Stimulated activated naive B cell treated with anti-CD40 and anti-IgM and Interleukin-4, amounts not matched to agents 10 μg/mL and 1 μg/mL and 100 μg/mL, for 72 hours (primary cell): ENCODE measurements at places on chromosomes 7 and 10.

DNA sequence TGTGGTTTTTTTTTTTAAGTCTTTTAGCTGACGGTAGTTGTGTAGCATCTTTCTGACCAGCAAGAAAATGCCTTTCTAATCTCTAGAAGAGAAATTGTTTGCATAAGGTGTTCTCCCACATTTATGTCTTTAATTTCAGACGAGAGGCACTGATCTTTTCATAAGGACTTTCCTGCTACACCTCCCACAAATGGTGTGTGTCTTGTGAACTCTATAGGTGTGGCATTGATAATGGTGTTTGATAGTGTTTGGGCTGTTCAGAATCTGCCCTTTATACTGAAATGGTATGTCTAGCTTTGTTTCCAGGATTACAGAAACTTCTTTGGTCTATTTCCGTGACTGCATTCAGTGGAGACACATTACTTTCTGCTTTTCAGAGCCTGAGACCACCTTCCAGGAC, 21.6 kb upstream of the ATXN7L1 start:
- H3K27ac ChIP-seq = no peak overlapping the region
- no peaks in the 10 kb centered on the region for H3K4me1 ChIP-seq
- H3K27me3 ChIP-seq = peaks cover 37% of the 10 kb centered on the region
- H3K4me3 ChIP-seq = no peak overlapping the region
- no peak for DNase-seq

GRCh38 chr10:118340486-118340885, 1.6 kb downstream of the FAM204A start:
- no peaks in the 10 kb centered on the region for H3K27me3 ChIP-seq
- H3K27ac ChIP-seq = no peak overlapping the region
- H3K36me3 ChIP-seq = peaks cover 6% of the 10 kb centered on the region
- H3K4me3 ChIP-seq = peak overlapping the region; percentile 14
- peaks cover 33% of the 10 kb centered on the region for H3K4me1 ChIP-seq
- DNase-seq = no peak

GRCh38 chr10:35194906-35195305, 68.3 kb downstream of the CREM start:
- H3K4me3 ChIP-seq = peak overlapping the region; percentile 91
- H3K27ac ChIP-seq = peak overlapping the region; percentile 99
- no peaks in the 10 kb centered on the region for H3K27me3 ChIP-seq
- H3K4me1 ChIP-seq = peaks cover 26% of the 10 kb centered on the region
- peaks cover 22% of the 10 kb centered on the region for H3K36me3 ChIP-seq

DNA sequence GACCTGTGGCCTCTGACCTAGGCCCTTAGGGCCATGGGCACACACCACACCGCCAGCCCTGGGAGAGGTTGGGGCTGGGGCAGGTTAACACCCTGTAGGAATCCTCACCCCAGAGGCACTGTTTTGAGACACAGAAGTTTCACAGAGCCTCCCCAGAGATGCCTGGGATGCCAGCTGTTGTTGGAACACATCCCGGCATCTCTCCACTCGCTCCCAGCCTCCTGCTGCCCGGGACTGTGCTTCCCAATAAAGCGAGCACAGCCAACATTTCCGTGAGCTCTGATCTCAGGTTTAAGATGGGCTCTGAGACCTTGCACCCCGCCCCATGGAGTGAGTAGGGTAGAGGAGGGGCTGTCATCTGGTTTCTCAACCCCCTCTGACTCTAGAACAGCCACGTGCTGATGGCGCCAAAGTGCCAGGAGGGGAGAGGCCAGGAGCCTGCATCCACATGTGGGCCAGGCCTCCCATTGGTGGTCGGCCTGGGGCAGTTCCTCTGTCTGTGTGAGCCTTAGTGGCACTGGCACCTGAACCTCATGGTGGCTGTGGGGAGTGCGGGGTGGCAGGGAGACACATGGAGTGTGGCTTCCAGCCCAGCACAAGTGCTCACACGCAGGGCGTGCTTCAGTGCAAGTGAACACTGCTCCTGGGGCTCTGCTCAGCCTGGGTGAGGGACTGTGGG, 54.7 kb downstream of the RASGEF1A start:
- no peak for DNase-seq
- H3K27ac ChIP-seq = no peak overlapping the region
- peaks cover under 1% of the 10 kb centered on the region for H3K27me3 ChIP-seq

DNA sequence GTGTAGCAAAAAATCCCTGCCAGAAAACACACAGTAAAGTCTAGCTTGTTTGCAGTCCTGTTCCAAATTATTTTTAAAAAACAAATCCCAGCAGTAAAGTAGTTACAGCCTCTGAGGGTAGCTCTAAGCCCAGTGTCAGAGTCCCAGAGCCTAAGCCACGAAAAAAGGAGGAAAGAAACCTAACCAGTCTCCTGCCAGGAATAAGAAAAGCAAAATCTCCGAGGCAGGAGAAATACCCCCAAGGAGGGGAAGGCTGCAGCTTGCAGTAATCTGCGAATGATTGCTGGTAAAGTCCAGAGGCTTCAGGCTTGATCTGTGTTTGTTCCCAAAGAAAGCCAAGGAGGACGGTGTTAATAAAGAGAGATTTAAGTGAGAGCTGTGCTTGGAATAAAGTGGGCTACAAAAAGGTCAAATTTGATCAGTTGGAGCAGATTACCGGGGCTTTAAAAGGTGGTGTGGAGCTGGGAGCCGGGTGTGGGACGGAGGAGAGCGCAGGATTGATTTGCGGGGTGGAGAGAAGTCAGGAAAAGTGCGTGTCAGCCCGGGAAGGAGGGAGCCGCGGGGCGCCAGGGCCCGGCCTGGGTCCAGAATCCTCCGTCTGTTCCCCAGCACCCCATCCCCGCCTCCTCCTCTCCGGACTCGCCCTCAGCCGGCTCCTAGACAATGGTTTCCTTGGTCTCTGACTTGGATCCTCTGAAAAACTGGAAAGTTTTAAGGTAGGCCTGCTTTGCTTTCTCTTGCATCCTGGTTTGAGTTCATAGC, 219.4 kb upstream of the CELF2 start:
- DNase-seq = no peak
- H3K4me3 ChIP-seq = no peak overlapping the region
- no peak overlapping the region for H3K27ac ChIP-seq
- no peaks in the 10 kb centered on the region for H3K4me1 ChIP-seq
- no peaks in the 10 kb centered on the region for H3K36me3 ChIP-seq

- H3K36me3 ChIP-seq = peaks cover 26% of the 10 kb centered on the region
- no peak for DNase-seq
- H3K27me3 ChIP-seq = peaks cover 12% of the 10 kb centered on the region
Measured at GRCh38 chr10:49435225-49435624, 39.3 kb upstream of the DRGX start.

DNA sequence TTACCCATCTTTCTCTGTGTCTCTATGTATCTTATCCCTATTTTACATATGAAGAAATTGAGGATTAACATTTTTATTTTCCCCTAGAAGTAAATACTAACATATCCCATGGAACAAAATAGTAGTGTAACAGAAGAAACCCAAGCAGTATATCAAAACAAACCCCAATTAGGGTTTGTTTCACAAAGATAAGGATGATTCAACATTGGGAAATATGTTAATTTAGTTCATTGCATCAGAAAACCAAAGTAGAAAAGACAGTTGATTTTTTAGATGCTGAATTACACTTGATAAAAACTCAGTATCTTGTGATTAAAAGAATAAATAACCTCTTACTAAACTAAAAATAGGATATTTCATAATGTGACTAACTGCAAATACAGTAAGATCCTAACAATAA, 87.8 kb downstream of the GLCCI1 start:
- no peak for DNase-seq
- H3K27me3 ChIP-seq = no peaks in the 10 kb centered on the region
- peaks cover 5% of the 10 kb centered on the region for H3K4me1 ChIP-seq
- H3K36me3 ChIP-seq = peaks cover 11% of the 10 kb centered on the region

DNA sequence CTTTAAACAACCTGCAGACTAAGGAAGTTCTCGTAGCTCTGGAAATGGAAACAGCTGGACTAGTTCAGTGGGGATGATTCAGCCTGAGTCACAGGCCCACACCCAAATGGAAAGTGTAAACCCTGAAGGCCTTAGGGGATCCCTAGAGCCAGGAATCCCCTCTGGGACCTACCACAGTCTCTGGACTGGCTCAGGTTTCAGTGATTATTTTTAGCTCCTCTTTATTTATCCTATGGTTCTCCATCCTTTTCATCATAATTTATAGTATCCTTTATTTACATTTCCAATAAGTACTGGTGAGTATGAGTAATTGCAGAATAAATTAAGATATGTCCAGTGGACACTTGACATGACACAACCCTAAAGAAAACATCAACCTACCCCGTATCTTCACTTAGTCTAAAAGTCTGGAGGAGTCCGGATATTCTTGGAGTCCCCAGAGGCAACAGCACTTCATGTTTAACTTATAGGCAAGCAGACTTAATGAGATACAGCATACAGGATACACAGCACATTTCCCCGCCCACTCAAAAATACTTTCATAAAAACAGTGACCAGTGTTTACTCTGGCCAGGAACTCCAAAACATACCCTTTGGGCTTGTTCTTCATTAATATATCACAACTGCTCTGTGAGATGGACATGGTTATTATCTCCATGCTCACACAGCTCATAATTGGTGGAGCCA, 28.4 kb upstream of the SEMA3E start:
- H3K36me3 ChIP-seq = no peaks in the 10 kb centered on the region
- H3K27ac ChIP-seq = no peak overlapping the region
- H3K4me3 ChIP-seq = no peak overlapping the region

DNA sequence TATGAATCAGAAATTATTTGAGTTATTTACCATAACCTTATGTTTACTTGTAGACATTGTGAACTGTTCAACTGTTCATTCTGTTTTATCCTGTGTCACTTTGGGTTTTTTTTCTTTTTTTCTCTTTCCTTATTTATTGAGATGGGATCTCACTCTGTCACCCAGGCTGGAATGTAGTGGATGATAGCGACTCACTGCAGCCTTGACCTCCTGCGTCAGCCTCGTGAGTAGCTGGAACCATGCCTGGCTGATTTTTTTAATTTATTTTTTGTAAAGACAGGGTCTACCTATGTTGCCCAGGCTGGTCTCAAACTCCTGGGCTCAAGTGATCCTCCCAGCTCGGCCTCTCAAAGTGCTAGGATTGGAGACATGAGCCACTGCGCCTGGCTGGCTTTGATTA, 97.1 kb downstream of the CSTF2T start:
- H3K36me3 ChIP-seq = no peaks in the 10 kb centered on the region
- DNase-seq = no peak
- no peak overlapping the region for H3K27ac ChIP-seq
- no peak overlapping the region for H3K4me3 ChIP-seq
- no peaks in the 10 kb centered on the region for H3K27me3 ChIP-seq

DNA sequence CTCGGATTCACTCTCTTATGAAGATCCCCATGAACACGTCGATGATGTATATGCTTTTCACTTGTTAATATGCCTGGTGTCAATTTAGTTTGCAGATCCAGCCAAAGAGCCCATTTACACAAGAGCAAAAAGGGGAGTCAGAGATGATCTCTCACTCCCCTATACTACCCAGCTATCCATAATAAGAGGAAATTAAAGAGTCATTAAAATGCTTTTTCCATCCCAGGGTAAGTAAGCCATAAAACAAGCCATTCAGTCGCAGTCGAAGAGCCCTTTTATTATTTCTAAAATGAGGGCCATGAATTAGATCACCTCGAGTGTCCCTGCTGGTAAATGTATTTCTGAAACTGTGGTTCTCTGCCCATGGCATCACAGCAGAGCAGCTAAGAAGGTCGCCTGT, 41.2 kb downstream of the CHCHD3 start:
- no peak overlapping the region for H3K27ac ChIP-seq
- no peak overlapping the region for H3K4me3 ChIP-seq
- no peak for DNase-seq
- H3K36me3 ChIP-seq = peaks cover 27% of the 10 kb centered on the region

DNA sequence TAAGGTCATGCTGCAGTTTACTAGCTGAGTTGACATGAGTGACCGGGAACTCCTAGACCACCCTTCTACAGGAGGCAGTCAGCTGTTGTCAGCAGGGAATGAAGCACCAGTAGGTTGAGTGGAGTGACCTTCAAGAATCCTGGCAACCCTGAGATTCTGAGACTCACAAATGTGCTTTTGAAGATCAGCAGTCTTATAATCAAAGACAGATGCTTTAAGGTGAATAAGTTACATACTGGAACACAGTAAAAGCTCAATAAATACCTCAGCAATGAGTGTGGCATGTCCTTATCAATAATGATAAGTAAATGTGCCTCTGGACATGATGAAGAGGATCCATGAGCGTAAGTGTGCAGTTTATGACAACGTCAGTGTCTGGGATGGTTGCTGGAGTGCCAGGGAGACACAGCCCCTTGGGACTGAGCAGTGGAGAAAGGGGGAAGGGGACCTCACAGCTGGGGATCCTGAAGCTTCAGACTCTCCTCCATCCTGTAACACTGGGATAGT, 11.9 kb upstream of the OR6V1 start:
- H3K27ac ChIP-seq = no peak overlapping the region
- H3K4me1 ChIP-seq = peaks cover 22% of the 10 kb centered on the region
- H3K4me3 ChIP-seq = no peak overlapping the region
- H3K27me3 ChIP-seq = no peaks in the 10 kb centered on the region
- H3K36me3 ChIP-seq = no peaks in the 10 kb centered on the region

DNA sequence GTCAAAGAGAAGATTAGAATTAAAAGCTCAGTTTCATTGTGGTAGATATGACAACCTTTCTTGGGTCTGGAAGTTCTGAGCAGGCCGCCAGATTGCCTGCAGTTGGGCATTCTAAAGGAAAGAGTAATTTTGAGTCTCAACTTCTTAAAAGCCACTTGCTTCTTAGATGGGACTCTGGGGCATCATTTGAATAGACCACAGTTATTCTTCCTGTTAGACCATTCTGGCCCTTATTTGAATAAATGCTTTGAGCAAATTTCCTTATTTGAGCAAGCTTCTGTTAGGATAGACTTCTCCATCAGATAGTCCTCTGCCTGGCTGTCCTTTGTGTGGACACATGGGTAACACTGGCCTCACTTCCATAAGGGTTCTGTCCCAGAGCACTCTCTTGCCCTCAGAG, 40.2 kb downstream of the SND1 start:
- no peaks in the 10 kb centered on the region for H3K27me3 ChIP-seq
- no peak for DNase-seq
- H3K27ac ChIP-seq = no peak overlapping the region

DNA sequence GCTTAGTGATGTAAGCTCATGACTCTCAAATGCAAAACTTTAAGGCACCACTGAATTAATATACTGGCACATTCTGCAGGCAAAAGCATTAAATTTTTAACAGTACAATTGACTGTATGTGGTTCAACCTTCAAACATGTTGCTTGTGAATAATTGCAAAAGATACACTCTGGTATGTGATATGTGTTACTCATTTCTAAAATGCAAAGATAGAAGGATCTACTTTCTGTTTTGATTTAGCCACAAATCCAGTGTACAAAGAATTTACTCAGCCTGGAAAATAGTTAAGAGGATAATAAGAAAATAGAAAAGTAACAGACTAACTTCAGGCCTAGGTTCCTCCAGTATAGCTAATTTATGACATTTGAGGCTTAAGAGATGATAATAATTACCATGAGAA, 66.6 kb upstream of the NOBOX start:
- H3K36me3 ChIP-seq = peaks cover 15% of the 10 kb centered on the region
- H3K27ac ChIP-seq = no peak overlapping the region
- DNase-seq = no peak
- H3K4me3 ChIP-seq = no peak overlapping the region

- no peaks in the 10 kb centered on the region for H3K36me3 ChIP-seq
- H3K4me1 ChIP-seq = no peaks in the 10 kb centered on the region
- H3K27me3 ChIP-seq = no peaks in the 10 kb centered on the region
- no peak for DNase-seq
- H3K27ac ChIP-seq = no peak overlapping the region
- no peak overlapping the region for H3K4me3 ChIP-seq
Measured at GRCh38 chr7:117530390-117530789, 50.6 kb downstream of the CFTR start.
